ENCODE measurements at places on chromosomes 7 and 10. TPM values are rescaled to one million over a fixed set of nuclear protein-coding genes. Genes with fewer than 3 reads are reported as not detected.

DNA sequence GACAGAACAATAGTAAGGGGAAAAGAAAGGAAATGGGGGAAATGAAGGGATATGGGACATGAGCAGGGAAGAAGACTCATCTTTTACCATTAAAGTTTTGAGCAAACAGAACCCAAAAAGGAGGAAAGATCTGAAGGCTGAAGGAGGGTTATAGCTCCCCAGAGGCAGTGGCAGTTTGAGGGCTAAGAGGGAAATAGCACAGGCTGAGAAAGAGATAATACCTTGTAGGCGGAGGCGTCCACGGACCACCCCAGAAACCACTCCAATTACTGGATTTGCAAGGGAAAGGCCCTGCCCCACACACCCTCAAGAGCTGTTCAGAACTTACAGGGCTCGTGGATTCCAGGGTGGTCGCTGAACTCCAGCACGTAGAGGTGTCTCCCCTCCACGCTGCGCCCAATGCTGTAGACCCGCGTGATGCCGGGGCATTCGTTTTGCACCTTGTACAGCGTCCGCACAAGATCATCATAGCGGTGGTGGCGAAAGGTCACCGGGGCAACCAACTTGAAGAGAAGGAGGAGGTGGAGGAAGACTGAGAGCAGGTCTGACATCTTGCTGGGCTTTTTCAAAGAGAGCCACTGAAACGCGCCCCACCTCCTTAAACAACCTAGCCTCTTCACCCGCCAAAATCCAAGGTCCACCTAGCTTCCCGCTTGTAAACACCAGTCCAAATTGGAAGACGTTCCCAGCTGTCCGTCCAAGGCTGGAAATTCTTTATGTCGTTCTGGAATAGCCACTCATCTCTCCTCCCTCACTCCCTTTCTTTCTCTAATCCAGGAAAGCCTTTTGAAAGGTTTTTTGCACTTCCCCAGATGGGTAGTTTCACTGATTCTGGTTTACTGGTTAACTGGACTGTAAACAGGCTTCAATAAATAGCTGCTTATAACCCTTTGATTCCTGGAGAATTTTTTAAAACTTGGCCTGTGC, at the start of gene CPN1:
CPN1 (minus strand) TSS at position 795 of the 927 bp plus-strand sequence; CDS start at position 551, 244 bp downstream.
- no peak for ATAC-seq

The MARCHF5 gene
- total RNA-seq: 28.7 TPM

The AOAH gene
- total RNA-seq: 1.4 TPM

The CNPY1 gene
- not detected for total RNA-seq
